ENCODE measurements at places on chromosomes 4 and X. TPM values are rescaled to one million over a fixed set of nuclear protein-coding genes. Genes with fewer than 3 reads are reported as not detected.

DNA sequence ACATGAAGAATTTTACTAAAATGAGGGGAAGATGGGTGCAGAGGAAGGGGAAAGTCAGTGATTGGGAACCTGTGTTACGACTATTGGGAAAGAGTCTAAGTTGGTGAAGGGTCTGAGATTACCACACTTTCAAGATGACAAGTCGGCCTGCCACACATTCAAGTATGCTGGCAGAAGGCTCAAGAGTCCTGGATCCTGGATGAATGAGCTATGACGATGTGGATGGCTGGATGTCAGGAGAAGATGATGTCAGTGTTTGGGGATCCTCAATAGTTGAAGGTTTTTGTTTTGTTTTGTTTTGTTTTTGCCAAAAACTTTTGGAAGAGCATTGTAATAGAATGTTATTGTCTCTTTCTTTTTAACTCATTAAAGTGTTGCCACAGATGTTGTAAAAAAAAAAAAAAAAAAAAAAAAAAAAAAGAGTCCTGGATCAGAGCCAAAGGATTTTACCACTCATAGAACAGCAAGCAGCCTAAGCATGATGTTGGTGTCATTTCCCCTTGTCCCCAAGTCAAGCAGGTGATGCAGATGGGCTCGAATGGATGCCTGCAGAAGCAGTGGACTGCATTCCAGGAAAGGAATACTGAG is 120.6 kb downstream of the REELD1 start:
- DNase-seq = no peak

DNA sequence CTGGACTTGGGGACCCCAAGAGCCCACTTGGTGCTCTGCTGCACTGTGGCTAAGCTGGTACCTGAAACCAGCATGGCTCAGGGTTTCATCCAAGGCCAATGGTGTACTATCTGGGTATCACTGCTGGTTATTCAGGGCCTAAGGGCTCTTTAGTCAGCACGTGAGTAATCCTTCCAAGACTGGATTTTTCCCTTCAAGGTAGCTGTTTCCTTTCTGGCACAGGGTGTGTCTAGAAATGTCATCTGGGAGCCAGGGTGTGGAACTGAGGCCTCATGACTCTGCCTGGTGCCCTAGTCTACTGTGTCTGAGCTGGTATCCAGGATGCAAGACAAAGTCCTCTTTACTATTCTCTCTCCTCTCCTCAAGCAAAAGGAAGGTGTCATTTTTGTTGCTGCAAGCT is 99.0 kb upstream of the QRFPR start:
- DNase-seq = no peak

- no peak for DNase-seq
Measured at GRCh38 chr4:2103843-2104547, 44.9 kb downstream of the NAT8L start.

GRCh38 chrX:149527705-149528104 is 13.1 kb upstream of the EOLA1 start:
- DNase-seq = no peak

DNA sequence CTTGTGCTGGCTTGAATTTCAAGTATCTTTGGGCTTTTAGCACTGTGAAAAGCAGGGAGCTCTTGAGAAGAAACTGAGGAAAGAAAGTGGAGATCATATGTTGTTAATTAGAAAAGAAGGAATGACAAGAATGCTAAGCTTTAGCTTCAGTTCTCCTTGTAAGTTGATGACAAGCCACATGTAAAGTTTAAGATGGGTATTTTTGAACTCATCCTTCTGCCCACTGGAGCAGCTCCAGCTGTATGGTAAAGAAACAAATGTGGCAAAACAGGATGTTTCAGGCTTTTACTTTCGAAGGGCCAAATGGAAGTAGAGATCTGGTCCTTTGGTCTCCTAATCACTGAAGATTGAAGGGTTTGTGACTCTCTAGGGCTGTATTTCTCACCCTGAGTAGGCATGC is 137.8 kb downstream of the GUCY2F start:
- DNase-seq = no peak

DNA sequence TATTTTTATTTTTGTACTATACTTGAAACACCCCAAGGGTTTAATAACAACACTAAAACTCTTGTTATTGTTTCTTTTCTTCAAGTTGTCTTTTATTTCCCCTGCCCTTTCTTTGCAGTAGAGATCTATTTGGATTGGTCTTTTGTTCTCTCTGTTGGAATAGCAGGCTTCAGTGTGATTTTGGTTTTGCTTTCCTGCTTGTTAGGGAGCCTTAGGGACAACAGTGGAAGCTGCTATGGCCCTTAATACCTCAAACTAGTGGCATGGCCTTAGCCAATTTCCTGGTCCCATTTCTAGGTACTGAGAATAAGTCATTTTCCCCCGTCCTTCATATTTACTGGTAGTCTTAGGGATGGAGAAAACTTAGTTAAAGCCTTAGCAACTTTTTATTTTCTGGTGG is 535.4 kb upstream of the NDST4 start:
- no peak for DNase-seq

DNA sequence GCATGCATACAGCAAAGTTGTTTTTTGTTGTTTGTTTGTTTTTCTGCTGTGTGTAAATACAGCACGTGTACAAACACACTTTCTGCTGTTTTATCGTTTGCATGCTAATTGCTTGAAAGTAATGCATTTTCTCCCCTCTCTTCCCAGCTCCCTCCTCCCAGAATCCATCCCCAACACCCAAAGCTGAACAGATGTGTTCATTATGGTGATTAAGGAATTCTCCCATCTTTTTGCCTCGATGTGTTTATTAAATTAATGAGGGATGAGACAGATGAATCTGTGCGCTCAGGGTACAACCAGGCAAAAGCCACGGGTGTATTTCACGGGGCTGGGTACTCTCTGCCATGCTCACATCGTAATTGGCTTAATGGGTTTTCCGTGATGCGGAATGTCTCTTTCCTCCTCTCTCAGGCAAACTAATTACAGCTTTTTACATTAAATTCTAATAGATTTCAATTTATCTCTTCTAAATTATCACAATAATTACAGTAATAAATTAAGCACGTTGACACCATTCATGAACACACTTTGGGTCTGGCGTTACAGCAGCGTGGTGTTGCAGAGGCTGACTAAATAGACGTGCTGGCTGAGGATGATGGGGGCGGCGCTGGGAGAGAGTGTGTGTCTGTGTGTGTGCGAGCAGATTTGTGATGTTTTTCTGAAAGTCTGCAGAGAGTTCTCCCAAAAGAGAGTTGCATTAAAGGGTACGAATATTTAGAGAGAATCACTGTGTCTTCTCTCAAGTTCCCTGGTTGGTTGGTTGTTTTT is 117.7 kb downstream of the CRLF2 start:
- no peak for DNase-seq

DNA sequence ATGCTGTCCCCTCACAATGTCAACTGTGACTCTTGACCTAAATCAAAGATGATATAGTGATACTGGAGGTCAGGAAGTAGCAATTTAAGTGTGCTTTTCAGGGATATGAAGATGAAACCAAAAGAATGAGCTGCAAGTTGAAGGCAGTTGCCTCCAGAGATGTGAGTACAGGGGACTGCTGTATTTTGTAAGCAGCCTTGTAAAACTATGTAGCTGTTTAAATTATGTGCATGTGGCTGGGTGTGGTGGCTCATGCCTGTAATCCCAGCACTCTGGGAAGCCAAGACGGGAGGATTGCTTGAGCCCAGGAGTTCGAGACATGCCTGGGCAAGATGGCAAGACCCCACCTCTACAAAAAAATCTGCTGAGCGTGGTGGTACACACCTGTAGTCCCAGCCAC is 15.1 kb upstream of the TNIP2 start:
- no peak for DNase-seq

GRCh38 chr4:40736910-40737309 is 12.8 kb upstream of the NSUN7 start:
- no peak for DNase-seq

DNA sequence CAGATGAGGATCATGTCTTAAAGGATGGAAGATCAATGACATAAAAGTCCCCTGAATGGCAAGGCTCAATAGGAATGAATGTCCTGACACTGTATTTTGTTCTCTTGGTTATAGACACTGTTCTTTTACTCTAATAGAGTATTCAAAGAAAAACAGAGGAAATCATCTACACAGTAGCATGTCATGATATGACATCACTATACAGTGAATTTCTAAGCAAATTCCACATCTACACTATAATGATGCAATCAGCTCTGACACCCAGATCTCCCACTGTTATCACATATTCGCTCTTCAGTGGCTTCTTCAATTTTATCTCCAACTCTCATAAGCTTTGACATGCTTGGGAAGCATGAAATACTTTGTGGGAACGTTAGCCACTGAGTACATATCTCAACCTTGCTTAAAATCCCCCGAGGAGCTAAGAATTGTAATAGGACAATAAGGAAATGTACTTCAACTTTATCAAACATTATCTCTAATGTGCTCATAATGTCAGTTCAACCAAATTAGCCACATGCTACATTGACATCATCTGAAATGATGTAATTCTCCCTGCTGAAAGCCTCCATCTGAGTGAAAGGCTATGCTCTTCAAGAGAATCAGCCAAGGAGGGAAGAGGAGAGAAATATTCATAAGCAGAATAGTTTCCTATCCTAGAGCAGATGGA is 139.6 kb upstream of the PTCHD1 start:
- no peak for DNase-seq

DNA sequence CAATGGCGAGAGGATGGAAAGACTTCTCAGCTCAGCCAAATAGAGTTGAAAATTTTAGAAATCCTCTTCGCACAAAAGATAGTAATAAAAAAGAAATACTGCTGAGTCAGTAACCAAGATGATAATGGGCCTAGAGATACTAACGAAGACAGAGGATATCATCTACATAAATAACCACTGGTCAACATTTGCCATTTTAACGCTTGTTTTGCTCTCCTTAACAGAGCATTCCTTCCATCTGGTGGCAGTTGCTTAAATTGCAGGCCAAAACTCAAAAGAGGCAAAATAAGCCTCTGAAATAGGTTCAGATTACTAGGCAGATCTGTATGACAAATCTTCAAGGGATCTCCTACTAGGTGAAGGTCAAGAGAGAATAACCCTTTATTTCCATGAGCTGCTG is 51.7 kb upstream of the MCF2 start:
- DNase-seq = no peak

- no peak for DNase-seq
Measured at GRCh38 chr4:41108481-41108880, 105.9 kb downstream of the APBB2 start.

DNA sequence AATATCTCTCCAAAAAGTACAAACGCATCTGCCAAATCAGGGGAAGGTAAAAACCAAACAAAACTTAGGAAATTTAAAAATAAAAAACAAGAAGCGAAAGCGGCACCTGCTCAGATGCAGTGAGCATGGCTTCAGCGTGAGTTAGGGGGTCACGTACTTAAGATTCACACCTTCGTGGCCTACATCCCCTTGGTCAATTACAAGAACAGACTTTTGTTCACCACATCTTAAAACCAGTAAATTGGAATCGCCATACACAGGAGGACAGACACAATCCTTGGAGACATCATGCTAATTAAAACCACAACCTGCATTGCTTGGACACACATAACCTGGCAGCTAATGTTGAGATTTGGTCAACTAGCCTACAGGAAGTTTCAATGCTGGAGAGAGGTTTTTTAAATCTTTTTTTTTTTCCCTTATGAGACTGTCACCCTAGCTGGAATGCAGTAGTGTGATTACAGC is 12.5 kb upstream of the SEL1L3 start:
- no peak for DNase-seq

DNA sequence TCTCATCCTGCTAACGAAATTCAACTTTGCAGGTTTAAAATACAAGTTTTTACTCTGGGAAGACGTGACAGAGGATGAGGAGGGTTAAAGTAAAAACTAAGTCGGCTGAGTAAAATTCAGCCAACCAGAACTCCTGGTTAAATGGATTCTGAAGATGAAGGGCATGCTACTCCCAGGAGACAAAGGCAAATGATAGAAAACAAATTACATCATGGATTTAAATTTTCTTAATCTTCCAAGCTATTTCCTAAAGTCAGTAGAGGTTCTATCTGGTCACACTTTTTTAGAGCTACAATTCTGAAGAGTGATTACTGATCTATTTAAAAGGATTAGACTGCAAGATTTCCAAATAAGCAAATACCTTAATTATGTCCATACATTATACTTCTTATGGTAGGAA is 47.9 kb downstream of the ZNF827 start:
- DNase-seq = no peak

DNA sequence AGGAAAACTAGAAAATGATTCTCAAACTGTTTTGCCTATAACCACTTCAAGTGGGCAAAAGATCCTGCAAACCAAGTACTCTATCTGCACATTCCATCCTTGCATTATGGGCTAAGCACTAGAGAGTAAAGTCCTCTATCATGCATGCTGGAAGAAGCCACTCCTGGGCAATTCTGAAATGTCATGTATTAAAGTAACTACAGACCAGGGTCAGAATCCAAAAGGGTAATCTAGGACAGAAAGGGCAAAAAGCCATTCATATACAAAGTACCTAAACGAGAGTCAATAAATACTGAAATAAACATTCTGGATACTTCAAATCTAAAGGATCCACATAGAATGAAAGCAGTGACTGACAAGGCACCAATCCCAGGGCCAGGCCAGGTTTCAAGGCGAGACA is 1.0 kb downstream of the SNX12 start:
- no peak for DNase-seq

Gene COL4A6
- total RNA-seq = 21.5 TPM

Gene TRAM1L1
- total RNA-seq = 5.0 TPM

Gene EDA
- total RNA-seq = 2.5 TPM

Gene PDLIM3
- 3.2 TPM for total RNA-seq

Gene ASB9
- total RNA-seq = 0.28 TPM

Gene MAGEB2
- not detected for total RNA-seq

Gene TNMD
- not detected for total RNA-seq

Gene FAM47A
- not detected for total RNA-seq

Gene HAUS7
- 51.8 TPM for total RNA-seq

All from neural crest cell (in vitro differentiated cells).